ENCODE measurements at places on chromosomes 5 and 9.

DNA sequence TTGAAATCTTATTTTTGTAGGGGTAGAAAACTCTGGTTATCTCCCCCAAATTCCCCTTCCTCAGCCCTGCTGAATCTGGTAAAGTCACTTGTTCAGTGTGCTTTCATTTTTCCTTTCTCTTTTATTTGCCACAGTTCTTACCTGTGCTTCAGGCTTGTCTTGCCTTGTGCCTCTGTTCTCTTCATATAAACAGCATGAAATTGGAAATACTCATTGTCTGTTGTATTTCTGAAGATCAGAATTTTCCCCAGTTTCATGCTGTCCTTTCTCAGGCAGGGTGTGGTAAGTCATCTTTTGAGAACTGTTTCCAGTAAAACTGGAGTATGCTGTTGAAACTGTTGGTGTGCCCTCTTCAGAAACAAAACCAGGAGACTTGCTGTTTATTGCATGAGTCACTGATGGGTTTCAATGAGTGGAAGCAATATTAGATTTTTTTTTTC is 7.0 kb downstream of the PAM start:
- peak; percentile 11 for DNase-seq

- no peak for DNase-seq
These were observed 99.3 kb upstream of the SPOCK1 start for GRCh38 chr5:137598399-137598798.

- peak; percentile 99 for DNase-seq
These were observed 63.1 kb downstream of the UGCG start for GRCh38 chr9:111959468-111960359.

DNA sequence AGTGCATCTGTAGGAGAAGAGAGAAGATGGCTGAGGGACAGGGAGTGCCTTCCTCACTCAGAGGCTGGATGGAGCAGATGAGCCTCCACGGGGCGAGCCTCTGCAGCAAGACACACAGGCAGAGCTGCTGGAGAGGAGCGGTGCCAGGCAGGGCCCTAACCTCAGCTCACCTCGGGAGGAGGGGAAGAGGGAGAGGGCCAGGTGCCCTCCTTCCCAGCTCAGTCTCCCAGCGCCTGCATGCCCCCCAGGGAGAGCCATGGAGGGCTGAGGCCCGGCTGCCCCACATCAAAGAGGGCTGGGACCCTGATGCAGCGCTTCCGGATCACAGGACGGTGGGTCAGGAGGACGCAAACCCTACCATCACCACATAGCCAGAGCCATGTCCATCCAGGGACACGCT is 13.6 kb upstream of the SPATA31E1 start:
- no peak for DNase-seq

Measured in inflammatory macrophage treated with lipopolysaccharide for 4 hours (primary cell).